Suppressor macrophage (primary cell): ENCODE measurements at places on chromosomes 5 and 9.

DNA sequence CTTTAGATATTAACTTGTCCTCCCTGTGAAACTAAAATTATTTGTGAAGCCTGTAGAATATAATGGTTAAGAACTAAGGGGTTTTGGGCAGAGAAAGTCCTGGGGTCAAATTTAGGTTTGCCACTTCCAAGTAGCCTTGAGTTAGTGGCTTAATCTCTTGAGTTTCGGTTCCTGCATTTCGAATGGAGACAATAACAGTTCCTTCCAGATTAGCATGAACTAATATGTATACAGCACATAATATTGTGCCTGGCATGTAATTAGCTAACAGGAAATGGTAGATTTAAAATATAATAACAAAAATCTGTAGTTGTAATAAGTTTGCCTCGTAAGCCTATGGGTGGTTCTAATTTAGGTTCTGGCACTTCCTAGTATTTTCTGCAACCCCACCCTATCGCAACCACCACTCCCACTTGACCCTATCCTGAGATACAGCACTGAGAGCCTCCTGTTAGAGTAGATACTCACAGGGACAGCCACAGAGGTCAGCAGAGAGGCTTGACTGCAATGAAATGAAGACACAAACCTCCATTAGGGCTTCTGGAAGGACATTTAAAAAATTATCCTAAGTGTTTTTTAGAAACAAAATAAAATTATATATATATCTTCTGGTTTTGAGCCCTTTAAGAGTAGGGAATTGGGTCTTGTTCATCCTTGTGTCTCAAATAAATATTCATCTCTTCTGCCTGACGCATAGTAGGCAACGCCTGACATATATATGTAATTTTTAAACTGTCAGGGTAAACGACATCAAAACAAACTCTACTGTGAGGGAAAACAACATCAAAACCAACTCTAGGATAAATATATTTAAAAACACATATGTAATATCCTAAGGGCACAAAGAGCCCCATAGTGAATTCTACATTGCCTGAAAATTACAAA is 8.5 kb downstream of the SPINK9 start:
- DNase-seq, result peak; percentile 14

- no peak for DNase-seq
Measured at GRCh38 chr9:6229619-6230018, 14.0 kb downstream of the IL33 start.

GRCh38 chr9:109775516-109775915 is 4.5 kb upstream of the PALM2AKAP2 start:
- DNase-seq, result no peak

GRCh38 chr5:73030995-73031394 is 75.2 kb downstream of the FCHO2 start:
- DNase-seq, result no peak

DNA sequence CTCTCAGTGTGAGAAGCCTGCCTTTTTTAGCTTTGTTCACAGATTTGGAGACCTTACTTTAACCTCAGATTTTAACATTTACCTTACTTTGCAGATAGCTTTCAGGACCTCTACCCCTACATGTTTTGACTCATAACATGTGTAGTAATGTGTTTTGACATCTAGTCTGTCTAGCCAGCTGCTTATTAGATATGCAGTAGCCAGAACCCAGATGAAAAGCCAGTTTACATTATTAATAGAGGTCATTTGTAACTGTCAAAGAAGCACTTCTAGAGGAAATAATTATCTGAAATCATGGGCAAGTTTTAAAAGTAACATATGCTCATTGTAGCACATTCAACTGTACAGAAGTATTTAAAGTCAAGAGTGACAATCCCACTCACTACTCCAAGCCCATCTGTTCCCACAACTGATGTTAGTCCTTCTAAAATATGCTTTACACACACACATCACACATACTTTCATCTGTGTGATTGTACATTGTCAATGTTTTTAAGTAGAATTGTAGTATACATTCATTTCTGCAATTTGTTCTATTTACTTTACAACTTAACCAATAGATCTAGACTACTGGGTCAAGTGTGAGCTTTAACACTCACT is 71.8 kb upstream of the NIPAL4 start:
- no peak for DNase-seq

DNA sequence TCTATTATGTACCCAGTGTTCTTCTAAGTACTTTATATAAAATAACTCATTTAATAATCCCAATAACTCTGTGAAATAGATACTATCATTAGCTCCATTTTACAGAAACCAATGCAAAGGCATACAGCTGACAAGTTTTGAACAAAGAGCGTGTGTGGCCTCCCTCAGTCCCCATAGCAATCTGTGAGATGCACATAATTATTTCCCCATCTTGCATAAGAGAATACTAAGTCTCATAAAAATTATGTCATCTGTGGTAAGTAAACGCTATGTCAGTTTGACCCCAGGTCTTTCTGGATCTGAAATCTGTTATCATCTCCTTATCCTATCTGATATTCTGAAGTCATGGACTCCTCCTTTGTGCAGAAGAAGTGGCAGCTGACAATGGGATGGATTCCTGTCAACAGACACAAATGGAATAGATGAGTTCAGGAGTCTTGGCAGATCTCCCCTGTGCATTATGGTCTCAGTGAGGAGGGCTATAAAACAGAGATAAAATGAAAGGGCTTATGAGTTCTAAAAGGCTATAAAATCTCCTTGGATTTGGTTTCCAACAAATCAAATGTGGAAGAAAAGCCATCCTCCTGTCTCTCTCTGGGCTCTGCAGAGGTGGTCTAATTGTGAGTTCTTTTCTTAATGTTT is 162.5 kb upstream of the TLE4 start:
- no peak for DNase-seq

DNA sequence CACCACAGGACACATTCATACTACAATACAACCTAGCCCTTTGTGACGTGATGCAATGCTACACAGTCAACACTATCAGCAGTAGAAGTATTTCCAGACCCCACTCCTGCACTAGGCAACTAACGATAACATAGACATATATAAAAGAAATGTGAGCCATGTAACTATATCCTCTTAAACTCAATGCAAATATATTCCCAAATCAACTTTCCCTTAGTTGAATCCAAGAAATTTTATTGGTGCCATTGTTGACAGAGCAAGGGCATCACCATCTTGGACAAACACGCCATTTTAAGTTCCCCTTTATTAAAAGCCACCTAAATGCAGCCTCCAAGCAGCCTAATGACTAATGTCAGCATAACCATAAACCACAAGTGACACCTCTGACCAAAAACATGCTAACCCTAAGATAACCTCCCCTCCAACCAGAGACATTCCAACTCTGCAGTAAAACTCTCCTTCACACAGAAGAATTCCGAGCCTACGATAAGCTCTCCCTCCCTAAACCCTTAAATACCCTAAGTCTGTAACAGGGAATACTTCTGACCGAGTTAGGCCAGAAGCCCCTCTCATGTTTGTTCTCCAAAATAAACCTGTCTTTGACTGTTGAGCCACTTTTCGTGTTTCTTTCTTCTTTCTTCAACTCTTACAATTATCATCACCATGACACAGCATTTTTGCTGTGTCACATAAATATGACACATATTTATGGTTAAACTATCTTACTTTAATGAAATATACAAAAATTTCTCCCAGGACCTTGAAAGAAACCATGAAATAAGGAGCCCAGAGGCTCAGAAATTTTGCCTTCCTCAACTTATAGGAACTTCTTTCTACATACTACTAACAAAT is 1497.8 kb downstream of the EFNA5 start:
- DNase-seq, result no peak

GRCh38 chr5:59506285-59506877 is 387.1 kb downstream of the PDE4D start:
- DNase-seq, result peak; percentile 58

DNA sequence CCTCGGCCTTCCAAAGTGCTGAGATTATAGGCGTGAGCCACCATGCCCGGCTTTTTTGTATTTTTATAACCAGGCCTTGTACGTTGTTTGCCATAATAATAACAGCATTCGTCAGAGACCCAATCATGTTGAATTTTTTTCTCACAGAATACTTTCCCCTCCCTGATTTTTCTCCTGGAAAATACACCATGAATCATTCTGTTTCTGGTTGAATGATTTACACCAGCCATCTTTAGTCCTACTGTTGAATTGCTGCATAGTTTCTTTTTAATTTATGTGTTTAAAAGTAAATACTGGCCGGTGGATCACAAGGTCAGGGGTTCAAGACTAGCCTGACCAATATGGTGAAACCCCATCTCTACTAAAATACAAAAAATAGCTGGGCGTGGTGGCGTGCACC is 3.5 kb downstream of the CNOT8 start:
- no peak for DNase-seq
